Naive thymus-derived CD4-positive, alpha-beta T cell (primary cell): ENCODE measurements at places on chromosomes 4 and X.

- DNase-seq: no peak
These were observed 26.3 kb downstream of the CHIC2 start for GRCh38 chr4:54038056-54038455.

DNA sequence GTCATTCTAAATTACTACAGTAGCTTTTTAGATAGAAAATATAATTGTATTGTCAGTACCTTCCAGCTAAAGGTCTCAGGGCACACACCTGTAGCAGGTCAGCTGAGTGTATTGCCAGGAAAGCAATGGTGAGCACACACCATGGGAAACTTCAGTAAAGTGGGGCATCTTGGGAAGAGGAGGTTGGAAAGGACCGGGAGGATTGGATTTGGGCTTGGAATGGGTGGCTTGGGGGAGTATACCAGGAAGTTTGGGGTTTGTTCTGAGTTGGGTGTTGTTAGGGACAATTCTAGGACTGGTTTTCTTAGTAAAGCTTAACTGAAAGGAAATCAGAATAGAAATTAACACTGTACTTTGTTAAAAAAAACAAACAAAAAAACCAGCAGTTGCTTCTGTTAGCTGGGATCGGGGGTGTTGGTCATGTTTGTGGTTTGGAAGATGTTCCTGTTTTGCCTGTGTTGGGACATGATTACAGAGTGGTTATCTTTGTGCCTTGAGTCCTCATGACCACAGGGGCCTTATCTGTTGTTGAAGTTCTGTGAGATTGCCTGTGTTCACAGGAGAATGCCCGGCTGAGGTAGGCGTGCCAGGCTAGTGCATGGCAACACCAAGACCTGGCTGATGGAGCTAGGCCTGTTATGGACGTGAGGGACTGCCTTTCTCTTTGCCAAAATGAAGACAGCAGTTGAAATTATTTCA is 35.1 kb downstream of the PRIMPOL start:
- no peak for DNase-seq

GRCh38 chr4:168551211-168551610 is 54.4 kb downstream of the PALLD start:
- no peak for DNase-seq

DNA sequence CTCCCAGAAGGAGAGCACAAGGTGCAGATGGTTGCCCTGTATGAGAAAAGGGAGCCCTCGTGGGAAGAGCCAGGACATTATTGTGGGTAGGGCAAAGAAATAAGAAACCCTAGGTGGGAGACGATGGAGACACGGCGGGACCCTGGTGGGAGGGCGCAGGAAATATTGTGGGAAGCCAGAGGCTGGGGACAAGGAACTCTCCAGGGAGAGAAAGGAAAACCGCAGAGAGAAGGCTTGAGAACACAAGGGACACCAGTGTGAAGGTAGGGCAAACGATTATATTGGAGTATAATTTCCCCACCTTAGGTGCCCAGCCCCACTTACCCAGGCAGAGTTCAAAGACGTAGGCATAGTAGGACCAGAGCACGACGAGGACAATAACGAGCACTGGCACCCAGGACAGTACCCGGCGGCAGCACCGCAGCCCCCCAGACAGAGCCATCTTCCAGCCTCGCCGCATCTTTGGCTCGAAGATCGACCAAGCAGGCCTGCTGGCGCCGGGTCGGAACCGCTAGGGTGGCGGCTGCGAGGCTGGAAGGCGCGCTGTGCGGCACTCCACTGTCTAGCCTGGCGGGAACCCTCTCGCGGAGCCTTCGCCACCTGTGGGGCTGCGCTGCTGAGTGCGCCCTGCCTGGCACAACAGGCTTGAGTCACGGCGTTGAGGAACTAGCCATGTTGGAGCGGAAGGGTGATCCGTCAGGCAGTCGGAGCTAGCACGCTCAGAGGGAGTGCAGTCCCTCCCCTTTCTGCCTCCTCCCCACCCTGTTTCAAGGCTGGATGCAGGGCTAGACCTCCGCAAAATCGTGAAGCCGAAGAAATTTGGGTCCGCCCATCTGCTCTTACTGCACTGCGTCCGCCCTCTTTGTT is at the start of gene ZDHHC15:
TSS of gene ZDHHC15 (minus strand) at position 473 of the 867 bp plus-strand sequence. CDS start at position 460, 13 bp downstream.
- DNase-seq: peak; percentile 31

GRCh38 chrX:21756785-21757529 is 959 bp downstream of the SMPX start:
- no peak for DNase-seq

DNA sequence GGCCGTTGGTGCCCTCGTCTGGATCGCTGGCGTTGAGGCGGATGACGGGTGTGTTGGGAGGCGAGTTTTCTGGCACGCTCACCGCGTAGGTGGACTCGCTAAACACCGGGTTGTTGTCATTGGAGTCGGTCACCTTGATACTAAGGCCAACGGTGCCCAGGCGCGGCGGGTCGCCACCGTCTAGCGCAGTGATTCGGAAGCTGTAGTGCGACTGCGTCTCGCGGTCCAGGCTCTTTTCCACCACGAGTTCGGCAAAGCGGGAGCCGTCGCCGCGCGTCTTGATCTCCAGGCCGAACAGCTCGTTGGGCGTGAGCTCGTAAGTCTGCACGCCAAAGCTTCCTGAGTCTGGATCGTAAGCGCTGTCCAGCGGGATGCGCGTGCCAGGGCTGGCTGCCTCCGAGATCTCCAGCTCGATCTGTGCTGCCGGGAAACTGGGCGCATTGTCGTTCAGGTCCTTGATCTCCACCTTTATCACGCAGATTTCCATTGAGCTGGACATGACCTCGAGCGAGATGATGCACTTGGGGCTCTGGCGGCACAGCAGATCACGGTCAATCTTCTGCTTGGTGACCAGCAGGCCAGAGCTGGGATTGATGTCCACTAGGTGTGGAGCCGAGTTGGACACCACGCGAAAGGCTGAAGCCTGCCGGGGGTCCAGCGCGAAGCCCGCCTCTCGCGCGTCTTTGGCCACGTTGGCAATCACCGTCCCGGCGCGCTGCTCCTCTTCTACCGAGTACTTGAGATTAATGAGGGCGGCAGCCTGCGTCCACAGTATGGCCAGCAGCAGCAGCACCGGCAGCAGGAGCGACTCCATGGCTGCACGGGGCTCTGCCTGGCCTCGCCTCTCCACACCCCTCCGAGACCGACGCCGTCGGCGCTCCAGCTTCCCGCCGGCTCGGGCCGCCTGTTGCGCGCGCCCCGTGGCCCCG is 2.0 kb downstream of the PCDH19 start:
- no peak for DNase-seq

DNA sequence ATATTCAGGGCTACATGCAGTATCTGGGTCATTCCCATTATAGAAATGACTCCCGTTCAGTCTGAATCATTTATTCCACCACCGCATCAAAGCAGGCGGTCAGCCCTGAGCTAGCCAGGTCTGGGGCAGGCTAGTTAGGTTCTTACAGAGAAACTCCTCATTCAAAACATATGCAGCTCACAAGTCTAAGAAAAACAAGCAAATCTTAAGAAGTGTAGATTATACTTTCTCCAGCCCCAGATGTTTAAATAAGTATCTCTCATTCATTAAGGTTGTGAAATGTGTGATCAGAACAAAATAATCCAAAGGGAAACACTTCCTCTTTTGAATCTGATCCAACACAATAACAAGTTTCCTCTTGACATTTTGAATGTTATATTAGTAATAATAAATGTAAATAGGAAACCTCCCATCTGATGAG is 441.9 kb downstream of the INPP4B start:
- DNase-seq: no peak

DNA sequence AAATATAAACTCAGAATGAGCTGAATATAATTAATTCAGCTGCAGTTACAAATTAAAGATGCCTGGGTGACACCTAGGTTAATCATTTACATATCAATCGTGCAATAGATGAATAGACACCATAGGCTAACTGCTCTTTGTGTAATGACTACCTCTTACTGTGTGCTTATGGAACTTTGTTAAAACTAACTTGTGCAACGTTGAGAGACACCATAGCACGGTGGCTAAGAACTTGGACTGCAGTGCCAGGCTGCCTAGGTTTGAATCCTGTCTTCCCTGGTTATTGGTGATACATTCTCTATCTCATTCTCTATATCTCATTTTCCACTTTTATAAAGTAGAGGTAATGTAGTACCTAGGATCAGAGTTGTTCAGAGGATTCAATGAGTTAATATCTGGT is 46.9 kb downstream of the SMAD1 start:
- no peak for DNase-seq

GRCh38 chr4:166017804-166018203 is 144.8 kb downstream of the TLL1 start:
- DNase-seq: no peak

DNA sequence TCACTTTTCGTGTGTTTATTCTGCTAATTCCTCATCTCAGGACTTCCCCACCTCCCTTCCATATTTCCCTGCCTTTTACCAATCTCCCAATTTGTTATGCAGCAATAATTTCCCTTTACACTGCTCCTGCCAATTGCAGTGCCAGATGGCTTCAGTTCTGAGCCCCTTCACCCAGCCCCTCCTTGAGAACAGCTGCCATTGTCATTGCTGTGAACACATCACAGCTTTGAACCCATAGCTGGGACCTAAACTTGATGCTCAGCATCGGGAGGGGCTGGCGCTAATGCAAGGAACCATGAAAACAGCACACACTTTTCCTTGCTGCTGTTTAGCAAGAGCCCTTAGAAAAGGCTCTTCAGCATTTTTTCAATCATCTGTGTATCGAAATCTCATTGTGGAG is 104.9 kb downstream of the ALPK1 start:
- no peak for DNase-seq

- DNase-seq: no peak
These were observed 1.3 kb downstream of the PCDH7 start for GRCh38 chr4:30721185-30722091.

DNA sequence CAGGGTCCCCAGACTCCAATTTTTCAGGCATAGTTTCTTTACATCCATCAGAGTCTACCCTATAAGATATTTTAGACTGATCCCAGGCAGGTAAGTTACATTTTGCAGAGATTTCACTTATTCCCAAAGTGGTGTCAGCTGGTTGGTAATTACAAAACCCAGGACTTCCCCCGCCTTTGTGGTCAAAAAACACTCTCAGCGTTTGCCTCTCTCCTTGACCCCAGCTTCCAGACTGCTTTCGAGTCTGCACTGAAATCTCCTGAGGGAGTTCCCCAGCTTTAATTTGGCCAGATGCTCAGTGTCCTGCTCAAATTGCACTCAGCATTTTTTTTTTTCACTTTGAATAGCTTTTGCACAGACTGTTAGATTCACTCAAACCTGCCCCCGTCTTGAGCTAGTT is 11.2 kb upstream of the AMOT start:
- no peak for DNase-seq

DNA sequence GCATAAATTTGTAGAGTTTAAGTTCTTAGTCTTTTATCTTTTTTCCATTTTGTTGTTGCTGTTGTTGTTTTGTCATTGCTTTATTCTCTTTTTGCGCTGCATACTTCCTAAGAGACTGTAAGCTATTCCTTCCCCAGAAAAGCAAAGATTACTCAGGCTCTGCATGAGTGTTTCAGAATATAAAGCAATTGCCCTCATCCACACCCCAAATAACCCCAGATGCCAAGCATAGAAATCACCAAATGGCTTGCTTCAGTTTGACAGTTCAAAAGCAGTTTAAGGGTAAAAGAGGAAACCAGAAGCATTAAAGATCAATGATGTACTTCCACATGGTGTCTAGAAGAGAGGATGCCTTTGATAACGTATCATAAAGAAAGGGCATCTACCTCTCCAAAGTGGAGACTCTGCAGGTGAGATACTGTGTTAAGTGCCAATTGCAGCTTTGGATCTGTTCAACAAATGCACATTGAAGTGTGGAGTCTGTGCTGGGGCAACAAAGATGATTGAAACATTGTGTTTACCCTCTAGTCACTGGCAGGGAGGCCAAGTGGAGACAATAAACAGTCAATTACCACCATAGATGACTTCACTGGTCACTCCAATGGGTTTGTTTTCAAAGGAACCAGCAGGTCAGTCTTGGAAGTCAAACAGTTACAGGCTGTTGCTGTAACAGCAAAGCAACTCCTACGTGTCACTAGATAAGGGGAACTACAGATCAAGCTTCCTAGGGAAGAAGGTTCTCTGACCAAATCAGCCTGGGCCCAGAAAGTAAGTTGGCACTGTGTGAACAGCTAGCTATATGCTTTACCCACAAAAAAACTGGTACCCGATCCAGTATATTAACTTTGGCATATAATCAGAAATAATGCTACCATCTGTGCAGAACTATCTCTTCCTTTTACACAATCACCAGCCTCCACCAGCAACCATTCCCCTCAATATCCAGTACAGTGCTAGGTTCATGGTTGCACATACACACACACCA is 40.6 kb upstream of the IL21 start:
- DNase-seq: no peak

DNA sequence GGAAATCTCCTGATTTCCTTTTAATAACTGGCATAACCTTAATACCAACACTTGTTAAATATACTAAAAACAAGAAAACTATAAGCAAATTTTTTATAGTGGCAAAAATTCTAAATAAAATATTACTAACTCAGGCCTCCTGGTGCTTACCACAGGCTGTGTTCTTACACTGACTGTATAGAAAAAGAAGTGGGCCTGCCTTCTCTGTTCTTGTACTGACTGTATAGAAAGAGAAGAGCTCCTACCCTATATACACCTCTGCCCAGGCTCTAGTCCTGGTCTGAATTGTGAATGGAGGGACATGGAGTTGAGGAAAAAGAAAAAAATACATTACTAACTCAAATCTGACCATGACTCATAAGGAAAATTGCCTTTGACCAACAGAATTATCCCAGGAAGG is 7.5 kb downstream of the ZNF41 start:
- no peak for DNase-seq

- DNase-seq: no peak
These were observed 101.5 kb downstream of the RCHY1 start for GRCh38 chr4:75412746-75413145.

DNA sequence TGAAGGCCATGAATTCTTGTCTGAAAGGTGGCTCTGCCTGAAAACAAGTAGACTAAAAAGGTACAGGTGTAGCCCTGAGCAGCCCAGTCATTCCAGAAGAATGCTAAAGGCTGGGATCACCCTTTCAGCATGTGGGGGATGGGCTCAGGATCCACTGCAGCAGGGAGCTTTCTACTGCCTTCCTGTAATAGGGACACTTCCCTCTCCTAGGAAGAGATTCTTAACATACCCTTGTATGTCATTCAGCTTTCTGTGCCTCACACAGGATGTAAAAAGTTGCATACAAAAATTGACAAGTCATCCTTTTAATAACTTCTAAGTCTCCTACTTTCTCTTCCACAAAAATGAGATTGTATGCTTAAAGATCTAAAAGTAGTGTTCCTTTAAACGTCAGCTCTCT is 123.3 kb downstream of the ZNF518B start:
- DNase-seq: no peak

GRCh38 chrX:134548257-134549201 is 88.6 kb downstream of the HPRT1 start:
- no peak for DNase-seq
